ENCODE measurements at places on chromosomes 2 and 18.

GRCh38 chr2:200254773-200255172 lies 51.7 kb upstream of the SPATS2L start:
- no peak for DNase-seq
- H3K4me1 ChIP-seq = peaks cover 18% of the 10 kb centered on the region
- H3K27ac ChIP-seq = no peak overlapping the region
- no peaks in the 10 kb centered on the region for H3K27me3 ChIP-seq
- H3K36me3 ChIP-seq = no peaks in the 10 kb centered on the region
- no peak overlapping the region for H3K4me3 ChIP-seq

- H3K27me3 ChIP-seq = no peaks in the 10 kb centered on the region
- DNase-seq = no peak
- no peaks in the 10 kb centered on the region for H3K36me3 ChIP-seq
These were observed 115.0 kb downstream of the CELF4 start for GRCh38 chr18:37450434-37451132.

GRCh38 chr2:182404092-182404491 lies 22.7 kb downstream of the PDE1A start:
- no peaks in the 10 kb centered on the region for H3K36me3 ChIP-seq
- no peak for DNase-seq
- no peak overlapping the region for H3K4me3 ChIP-seq
- no peak overlapping the region for H3K27ac ChIP-seq

- no peaks in the 10 kb centered on the region for H3K36me3 ChIP-seq
- peaks cover 73% of the 10 kb centered on the region for H3K4me1 ChIP-seq
- H3K27ac ChIP-seq = no peak overlapping the region
- no peak for DNase-seq
These were observed 94.4 kb downstream of the SPTBN1 start for GRCh38 chr2:54550547-54550946.

- H3K36me3 ChIP-seq = no peaks in the 10 kb centered on the region
- H3K4me1 ChIP-seq = peaks cover 24% of the 10 kb centered on the region
- H3K27me3 ChIP-seq = no peaks in the 10 kb centered on the region
- H3K27ac ChIP-seq = no peak overlapping the region
- DNase-seq = no peak
- no peak overlapping the region for H3K4me3 ChIP-seq
These were observed 93.3 kb downstream of the MAP4K4 start for GRCh38 chr2:101790857-101791256.

DNA sequence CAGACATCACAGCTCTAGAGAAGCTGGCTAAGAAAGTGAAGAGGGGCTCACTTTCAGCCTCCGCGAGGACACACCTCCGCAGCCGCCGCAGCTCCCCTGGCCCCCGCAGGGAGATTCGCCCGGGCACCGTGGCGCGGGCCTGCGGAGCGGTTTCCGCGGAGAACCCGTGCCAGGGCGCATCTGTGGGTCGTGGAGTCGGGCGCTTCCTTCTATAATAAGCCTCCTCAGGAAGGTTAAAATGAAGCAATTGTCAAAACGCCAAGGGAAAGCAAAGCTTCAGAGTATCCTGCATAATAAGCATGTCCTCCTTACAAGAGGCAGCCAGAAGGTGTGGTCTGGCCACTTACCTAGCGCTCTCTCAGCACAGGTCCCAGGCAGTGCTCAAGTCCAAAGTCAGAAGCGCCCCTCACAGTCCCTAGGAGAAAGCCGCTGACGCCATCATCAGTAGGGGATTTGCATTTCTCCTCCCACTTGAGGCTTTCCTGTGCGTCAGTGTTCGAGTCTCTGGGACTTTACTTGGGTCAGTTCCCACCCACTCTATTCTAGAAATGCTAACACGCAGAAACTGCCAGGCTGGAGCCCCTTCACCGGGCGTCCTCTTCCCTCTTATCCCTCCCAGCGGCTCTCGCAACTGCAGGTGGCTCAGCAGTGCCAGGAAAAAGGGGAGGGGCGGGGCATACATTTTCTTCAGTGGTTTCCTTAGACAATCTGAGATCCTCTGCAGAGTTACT lies at the start of gene STAT4:
Gene STAT4, minus strand, starts transcription at position 395 of the 731 bp plus-strand sequence. CDS start 2,791 bp downstream, outside the sequence.
- no peaks in the 10 kb centered on the region for H3K27me3 ChIP-seq
- DNase-seq = peak; percentile 59
- peak within 1 kb of the TSS; percentile 68 for H3K4me3 ChIP-seq
- H3K27ac ChIP-seq = peak within 1 kb of the TSS; percentile 76
- peaks cover 3% of the 10 kb centered on the region for H3K36me3 ChIP-seq

- H3K36me3 ChIP-seq = no peaks in the 10 kb centered on the region
- H3K27me3 ChIP-seq = no peaks in the 10 kb centered on the region
- H3K4me3 ChIP-seq = no peak overlapping the region
- peaks cover 21% of the 10 kb centered on the region for H3K4me1 ChIP-seq
These were observed 42.8 kb downstream of the TET3 start for GRCh38 chr2:74027496-74027895.

DNA sequence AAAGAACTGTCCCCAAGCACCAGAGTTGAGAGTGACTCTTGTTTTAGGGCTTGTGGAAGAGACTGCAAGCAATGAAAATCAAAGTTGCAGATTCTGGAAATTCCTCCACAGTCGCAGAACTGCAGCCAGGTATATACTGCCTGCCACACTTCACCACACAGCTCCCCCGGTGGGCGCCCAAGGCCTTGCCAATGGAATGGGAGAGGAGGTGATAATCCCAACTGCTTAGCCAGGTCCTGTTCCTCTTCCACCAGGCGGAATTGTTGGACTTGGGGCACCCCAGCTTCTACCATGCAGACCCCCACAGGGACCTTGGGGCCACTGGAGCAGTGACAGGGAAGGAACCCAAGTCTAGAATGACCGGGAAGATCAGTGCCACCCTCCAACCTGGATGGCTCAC lies 4.8 kb upstream of the PDIA6 start:
- H3K4me1 ChIP-seq = no peaks in the 10 kb centered on the region
- DNase-seq = no peak
- no peaks in the 10 kb centered on the region for H3K36me3 ChIP-seq
- peaks cover 3% of the 10 kb centered on the region for H3K27me3 ChIP-seq

- peaks cover 25% of the 10 kb centered on the region for H3K36me3 ChIP-seq
- H3K4me3 ChIP-seq = no peak overlapping the region
- H3K4me1 ChIP-seq = peaks cover 37% of the 10 kb centered on the region
- H3K27me3 ChIP-seq = no peaks in the 10 kb centered on the region
- no peak for DNase-seq
- no peak overlapping the region for H3K27ac ChIP-seq
These were observed 8.4 kb downstream of the EPG5 start for GRCh38 chr18:45958730-45959129.

- no peaks in the 10 kb centered on the region for H3K27me3 ChIP-seq
- H3K27ac ChIP-seq = no peak overlapping the region
- no peaks in the 10 kb centered on the region for H3K4me1 ChIP-seq
- no peaks in the 10 kb centered on the region for H3K36me3 ChIP-seq
- no peak overlapping the region for H3K4me3 ChIP-seq
- no peak for DNase-seq
These were observed 211.8 kb downstream of the NRXN1 start for GRCh38 chr2:50820176-50820575.

- H3K4me3 ChIP-seq = no peak overlapping the region
These were observed 859.5 kb upstream of the SOX11 start for GRCh38 chr2:4832642-4833041.

DNA sequence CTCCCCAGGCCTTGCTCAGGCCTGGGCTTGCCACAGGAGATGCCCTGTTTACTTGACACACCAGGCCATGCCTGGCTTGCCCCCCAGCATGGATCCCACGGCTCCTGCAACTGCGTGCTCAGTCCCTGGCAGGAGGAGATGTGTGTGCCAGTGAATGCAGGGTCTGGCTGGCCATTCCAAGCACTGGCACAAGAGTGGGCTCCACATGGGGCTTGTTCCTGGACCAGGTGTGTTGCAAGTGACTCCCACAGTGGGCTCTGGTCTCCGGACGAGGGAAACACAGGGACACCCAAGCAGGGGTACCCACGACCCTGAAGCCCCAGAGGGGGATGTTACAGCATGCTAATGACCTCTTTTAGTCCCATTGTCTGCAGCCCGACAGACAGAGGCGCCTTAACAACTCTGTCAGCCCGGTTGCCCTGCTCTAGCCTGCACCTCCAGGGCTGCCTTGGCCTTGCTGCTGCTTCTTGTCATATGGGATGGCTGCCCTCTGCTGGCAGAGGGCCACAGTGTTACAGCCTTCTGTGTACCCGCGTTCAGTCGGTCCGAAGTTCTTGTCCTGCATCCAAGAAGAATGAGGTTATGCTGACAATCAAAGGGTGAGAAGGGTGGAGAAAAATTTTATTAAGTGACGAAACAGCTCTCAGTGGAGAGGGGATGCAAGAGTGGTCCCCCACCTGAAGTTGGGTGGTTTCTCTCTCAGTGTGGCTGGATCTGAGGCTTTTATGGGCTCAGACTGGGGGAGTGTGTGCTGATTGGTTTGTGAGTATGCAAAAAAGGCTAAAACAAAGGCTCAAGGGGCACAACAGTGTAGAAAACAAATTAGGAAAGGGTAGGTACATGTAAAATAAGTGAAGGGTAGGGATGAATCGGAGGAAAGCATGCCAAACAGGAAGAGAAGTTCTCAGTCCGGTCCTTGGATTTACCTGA lies 180.4 kb downstream of the MBD5 start:
- H3K4me1 ChIP-seq = no peaks in the 10 kb centered on the region
- no peak overlapping the region for H3K4me3 ChIP-seq
- H3K27me3 ChIP-seq = no peaks in the 10 kb centered on the region
- H3K27ac ChIP-seq = no peak overlapping the region

- H3K4me1 ChIP-seq = peaks cover 21% of the 10 kb centered on the region
- peak overlapping the region; percentile 55 for H3K4me3 ChIP-seq
- peak overlapping the region; percentile 56 for H3K27ac ChIP-seq
- no peak for DNase-seq
- H3K27me3 ChIP-seq = peaks cover 6% of the 10 kb centered on the region
- no peaks in the 10 kb centered on the region for H3K36me3 ChIP-seq
These were observed 51.2 kb downstream of the SLC4A1AP start for GRCh38 chr2:27714851-27715291.

GRCh38 chr2:28093308-28093707 lies 202.8 kb downstream of the BABAM2 start:
- no peaks in the 10 kb centered on the region for H3K36me3 ChIP-seq
- H3K4me1 ChIP-seq = no peaks in the 10 kb centered on the region
- DNase-seq = no peak
- no peak overlapping the region for H3K27ac ChIP-seq
- no peaks in the 10 kb centered on the region for H3K27me3 ChIP-seq

- H3K4me1 ChIP-seq = no peaks in the 10 kb centered on the region
- DNase-seq = no peak
- no peak overlapping the region for H3K4me3 ChIP-seq
- H3K27me3 ChIP-seq = no peaks in the 10 kb centered on the region
- H3K27ac ChIP-seq = no peak overlapping the region
- H3K36me3 ChIP-seq = no peaks in the 10 kb centered on the region
These were observed 64.5 kb downstream of the LYPD6 start for GRCh38 chr2:149394864-149395263.

DNA sequence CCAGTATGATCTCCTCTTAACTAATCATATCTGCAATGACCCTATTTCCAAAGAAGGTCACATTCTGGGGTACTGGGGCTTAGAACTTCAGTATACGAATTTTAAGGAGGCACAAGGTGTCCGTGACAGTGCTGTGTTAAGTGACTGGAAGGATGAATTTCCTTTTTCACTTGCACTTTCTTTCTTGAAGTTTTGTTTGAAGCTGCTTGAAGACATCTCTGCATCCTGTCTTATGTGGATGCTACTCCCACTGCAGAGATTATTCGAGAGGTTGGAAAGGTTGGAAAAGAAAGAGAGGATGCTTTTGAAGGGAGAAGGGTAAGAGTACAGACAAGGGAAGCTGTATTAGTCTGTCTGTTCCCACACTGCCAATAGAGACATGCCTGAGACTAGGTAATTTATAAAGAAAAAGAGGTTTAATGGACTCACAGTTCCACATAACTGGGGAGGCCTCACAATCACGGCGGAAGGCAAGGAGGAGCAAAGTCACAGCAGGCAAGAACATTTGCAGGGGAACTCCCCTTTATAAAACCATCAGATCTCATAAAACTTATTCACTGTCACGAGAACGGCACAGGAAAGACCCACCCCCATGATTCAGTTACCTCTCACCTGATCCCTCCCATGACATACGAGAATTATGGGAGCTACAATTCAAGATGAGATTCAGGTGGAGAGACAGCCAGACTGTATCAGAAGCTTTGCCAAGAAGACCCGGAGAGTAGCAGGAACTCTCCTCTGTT lies 3.6 kb upstream of the RNF144A start:
- H3K36me3 ChIP-seq = no peaks in the 10 kb centered on the region
- no peak overlapping the region for H3K4me3 ChIP-seq
- no peaks in the 10 kb centered on the region for H3K27me3 ChIP-seq
- DNase-seq = no peak
- H3K4me1 ChIP-seq = peaks cover 11% of the 10 kb centered on the region

DNA sequence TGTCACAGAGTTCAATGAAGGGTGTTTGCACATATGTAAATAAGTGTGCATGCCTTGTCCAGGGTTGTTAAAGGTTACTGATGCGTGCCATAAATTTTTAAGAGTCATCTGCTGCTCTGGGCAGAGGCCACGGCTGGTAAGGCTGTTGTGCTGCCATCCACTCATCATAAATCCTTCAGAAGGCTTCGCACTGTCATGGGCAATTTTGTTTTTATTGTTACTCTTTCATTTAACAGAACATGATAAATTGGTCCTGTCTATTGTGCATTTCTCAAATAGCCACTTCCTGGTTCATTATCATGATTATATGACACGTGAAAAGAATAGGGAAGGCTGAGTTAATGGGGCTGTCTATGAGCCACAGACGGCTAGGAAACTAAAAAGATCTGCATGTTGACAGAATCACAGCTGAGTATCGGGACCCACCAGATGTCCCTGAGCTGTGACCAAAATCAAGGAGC lies 634.3 kb upstream of the SOX11 start:
- no peaks in the 10 kb centered on the region for H3K27me3 ChIP-seq
- H3K4me1 ChIP-seq = no peaks in the 10 kb centered on the region
- DNase-seq = no peak
- H3K27ac ChIP-seq = no peak overlapping the region
- no peak overlapping the region for H3K4me3 ChIP-seq

- no peak for DNase-seq
- no peak overlapping the region for H3K27ac ChIP-seq
- peaks cover 97% of the 10 kb centered on the region for H3K36me3 ChIP-seq
- no peaks in the 10 kb centered on the region for H3K27me3 ChIP-seq
- H3K4me1 ChIP-seq = no peaks in the 10 kb centered on the region
These were observed 78.1 kb downstream of the UGGT1 start for GRCh38 chr2:128169094-128169493.

- peaks cover 26% of the 10 kb centered on the region for H3K4me1 ChIP-seq
- peak overlapping the region; percentile 65 for H3K27ac ChIP-seq
- H3K36me3 ChIP-seq = no peaks in the 10 kb centered on the region
- no peaks in the 10 kb centered on the region for H3K27me3 ChIP-seq
- no peak overlapping the region for H3K4me3 ChIP-seq
These were observed 3.3 kb upstream of the SLC66A2 start for GRCh38 chr18:79954791-79955190.

GRCh38 chr2:220855296-220855695 lies 716.8 kb downstream of the EPHA4 start:
- DNase-seq = no peak
- H3K36me3 ChIP-seq = no peaks in the 10 kb centered on the region
- no peaks in the 10 kb centered on the region for H3K4me1 ChIP-seq
- H3K27me3 ChIP-seq = no peaks in the 10 kb centered on the region
- H3K4me3 ChIP-seq = no peak overlapping the region
- H3K27ac ChIP-seq = no peak overlapping the region
